ENCODE measurements at places on chromosomes 4 and X. TPM values are rescaled to one million over a fixed set of nuclear protein-coding genes. Genes with fewer than 3 reads are reported as not detected.

Gene PDLIM3
- 6.1 TPM for total RNA-seq

- DNase-seq, result peak; percentile 64
Measured at GRCh38 chr4:16225167-16225862, 956 bp downstream of the TAPT1 start.

- peak; percentile 39 for DNase-seq
Measured at GRCh38 chr4:93184053-93184452, 644.5 kb upstream of the ATOH1 start.

DNA sequence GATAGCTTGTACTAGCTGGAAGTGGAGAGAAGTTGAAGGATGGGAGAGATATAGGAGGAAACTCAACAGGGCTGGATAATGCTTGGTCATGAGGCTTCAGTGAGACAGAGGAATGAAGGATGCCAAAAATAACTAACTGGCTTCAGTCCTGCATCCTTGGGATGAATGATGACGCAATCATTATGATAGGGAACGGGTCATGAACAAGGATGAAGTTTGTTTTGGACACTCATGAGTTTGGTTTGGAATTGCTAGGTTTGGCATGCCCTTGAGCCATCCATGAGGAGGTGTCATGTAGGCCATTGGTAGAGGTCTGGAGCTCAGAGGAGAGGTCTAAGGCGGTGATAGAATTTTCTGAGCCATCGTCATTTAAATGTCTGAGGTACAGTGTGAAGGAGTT is 160.0 kb upstream of the NHS start:
- no peak for DNase-seq

GRCh38 chr4:88619971-88620370 is 27.7 kb downstream of the HERC3 start:
- no peak for DNase-seq

Gene SMARCA1
- 136 TPM for total RNA-seq

DNA sequence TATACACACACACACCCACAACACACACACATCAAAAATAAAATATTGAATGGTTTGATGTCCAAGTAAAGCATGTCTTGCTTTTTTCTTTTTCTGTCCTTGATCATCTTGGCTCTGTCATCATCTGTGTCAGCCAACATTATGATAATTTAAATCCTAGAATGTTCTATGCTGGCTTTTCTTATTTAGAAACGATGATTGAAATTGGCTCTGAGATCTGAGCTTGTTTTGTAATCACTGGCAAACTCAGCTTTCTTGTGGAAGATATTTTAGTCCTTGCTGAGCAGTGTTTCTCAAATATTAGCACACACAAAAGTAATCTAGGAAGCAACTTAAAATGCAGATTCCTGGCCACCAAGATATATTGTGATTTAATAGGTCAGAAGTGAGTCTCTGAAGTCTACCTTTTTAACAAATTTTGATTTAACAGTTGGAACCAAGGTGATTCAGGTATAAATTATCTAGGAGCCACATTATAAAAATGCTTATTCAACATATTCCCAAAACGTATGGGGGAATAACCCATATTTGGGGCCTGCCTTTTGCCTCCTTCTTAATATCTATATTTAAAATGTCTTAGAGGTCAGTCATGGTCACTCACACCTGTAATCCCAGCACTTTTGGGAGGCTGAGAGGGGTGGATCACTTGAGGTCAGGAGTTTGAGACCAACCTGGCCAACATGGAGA is 24.0 kb upstream of the DSPP start:
- DNase-seq, result no peak

All from renal cortical epithelial cell (primary cell).